Jurkat, Clone E6-1 (cell line): ENCODE measurements at places on chromosomes 1 and 21.

DNA sequence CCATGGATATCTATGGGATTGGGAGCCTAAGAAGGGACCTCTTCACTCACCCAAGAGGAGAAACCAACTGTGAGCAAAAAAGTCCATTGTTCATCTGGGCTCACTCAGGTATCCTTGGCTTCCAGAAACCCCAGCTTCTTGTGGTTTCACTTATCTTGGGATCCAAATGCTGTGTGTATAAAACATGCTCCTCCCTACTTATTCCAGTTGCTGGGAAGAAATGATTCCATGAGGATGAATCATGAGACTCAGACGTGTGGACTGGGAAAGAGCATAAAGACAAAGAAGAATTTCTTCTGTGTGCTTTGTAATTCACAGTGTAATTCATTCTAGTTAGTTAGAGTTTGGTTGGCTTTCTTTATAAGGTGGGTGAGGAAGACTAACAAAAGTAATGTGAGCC lies 283.7 kb downstream of the ZNF648 start:
- DNase-seq = no peak

GRCh38 chr1:151352021-151352718 lies 5.1 kb upstream of the RFX5 start:
- no peak for DNase-seq

GRCh38 chr1:50252196-50252595 lies 143.5 kb downstream of the ELAVL4 start:
- DNase-seq = no peak

DNA sequence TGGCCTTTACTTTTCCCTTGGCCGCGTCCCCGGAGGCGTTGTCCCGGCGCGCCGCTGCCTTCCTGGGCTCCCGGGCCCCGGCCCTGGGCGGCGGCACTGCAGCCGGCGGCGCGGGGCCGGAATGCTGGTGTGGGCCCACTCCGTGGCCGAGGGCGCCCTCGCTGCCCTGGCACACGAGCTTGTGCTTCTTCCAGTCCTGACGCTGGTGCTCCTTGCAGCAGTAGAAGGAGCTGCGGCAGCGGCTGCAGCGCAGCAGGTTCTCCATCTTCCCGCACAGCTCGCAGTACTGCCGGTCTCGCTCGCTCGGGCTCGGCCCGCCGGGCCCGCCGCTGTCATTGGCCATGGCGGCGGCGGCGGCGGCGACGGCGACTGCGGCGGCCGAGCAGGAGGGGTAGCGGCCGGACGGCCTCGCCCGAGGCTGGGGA lies 529 bp downstream of the EGLN1 start:
- no peak for DNase-seq

GRCh38 chr1:55869065-55869464 lies 653.9 kb upstream of the USP24 start:
- no peak for DNase-seq

- peak; percentile 48 for DNase-seq
Measured at GRCh38 chr1:204983136-204983535, 59.9 kb upstream of the CNTN2 start.
